ENCODE measurements at places on chromosomes 1 and 21. TPM values are rescaled to one million over a fixed set of nuclear protein-coding genes. Genes with fewer than 3 reads are reported as not detected.

MMP23B gene
- total RNA-seq = 17.2 TPM

CFAP107 gene
- under 0.01 TPM for total RNA-seq

SPRR1B gene
- total RNA-seq = not detected

GSTM1 gene
- total RNA-seq = 16.7 TPM

TAF13 gene
- total RNA-seq = 23.0 TPM

SPRR2B gene
- total RNA-seq = not detected

GPR25 gene
- total RNA-seq = not detected

SPATA21 gene
- total RNA-seq = not detected

FCRL6 gene
- total RNA-seq = not detected

TMPRSS2 gene
- total RNA-seq = not detected

SLC45A3 gene
- total RNA-seq = 2.1 TPM
